T47D (cell line): ENCODE measurements at places on chromosomes 16 and 17.

DNA sequence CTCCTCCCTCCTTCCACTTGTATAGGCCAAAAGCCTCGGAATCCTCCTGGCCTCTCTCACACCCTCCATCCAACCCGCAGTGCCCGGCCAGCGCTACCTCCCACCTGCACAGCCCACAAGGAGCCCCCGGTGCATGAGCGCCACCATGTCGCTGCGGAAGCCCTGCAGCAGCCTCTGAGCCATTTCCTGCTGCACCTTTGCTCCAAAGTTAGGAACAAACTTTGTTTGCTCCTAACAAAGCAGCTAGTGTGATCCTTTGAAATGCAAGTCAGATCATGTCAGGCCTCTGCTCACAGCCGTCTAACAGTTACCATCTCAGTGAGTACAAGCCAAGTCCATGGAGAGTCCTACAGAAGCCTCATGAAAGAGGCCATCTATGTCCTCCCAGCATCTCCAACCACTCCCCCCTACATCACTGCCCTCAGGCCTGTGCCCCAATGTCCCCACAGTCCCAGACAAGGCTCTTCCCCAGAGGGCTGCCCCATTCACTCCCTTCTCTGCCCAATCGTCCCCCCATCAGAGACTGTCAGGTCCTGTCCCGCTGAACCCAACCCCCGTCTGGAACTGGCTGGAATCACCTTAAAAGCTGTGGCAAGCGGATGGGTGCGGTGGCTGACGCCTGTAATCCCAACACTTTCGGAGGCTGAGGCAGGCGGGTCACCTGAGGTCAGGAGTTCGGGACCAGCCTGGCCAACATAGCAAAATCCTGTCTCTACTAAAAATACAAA is 7.5 kb downstream of the DCAKD start:
- DNase-seq, result no peak

GRCh38 chr16:77212741-77213541 is 13.7 kb downstream of the SYCE1L start:
- DNase-seq, result no peak

GRCh38 chr16:29702269-29702668 is 23.3 kb downstream of the QPRT start:
- DNase-seq, result no peak

- no peak for DNase-seq
These were observed 40.3 kb upstream of the MTSS2 start for GRCh38 chr16:70725912-70726828.

- no peak for DNase-seq
These were observed 78.4 kb upstream of the STAC2 start for GRCh38 chr17:39304188-39304587.

DNA sequence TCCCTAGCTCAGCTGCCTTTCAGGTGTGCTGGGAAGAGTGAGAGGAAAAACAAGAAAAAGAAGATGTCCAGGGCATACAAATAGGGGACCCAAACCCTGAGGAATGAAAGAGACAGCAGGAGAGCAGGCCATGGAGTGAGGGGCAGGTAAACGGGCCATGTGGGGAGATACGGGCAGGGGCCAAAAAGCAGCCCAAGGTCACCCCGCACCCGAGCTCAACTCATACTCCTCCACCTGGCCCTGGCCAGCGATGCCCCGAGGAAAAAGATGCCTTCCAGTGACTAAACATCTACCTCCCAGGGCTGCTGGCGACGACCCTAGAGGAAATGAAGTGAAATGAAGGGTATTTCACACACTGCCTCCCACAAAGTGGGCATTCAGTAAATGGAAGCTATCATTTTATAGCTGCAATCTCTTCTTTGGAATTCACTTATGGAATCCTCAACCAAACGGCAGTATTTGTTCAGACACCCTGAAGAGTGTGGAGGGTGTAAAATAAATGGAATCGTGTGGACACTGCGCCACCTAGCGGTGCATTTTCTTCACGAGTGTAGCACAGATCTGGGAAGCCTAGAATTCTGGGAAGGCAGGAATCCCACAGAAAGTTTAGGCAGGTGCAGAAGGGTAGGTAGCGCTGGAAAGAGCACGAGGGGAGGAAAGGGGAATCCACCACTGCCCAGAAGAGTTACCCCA is 14.9 kb downstream of the ELAC2 start:
- DNase-seq, result peak; percentile 77
